Stimulated activated CD4-positive, alpha-beta T cell treated with anti-CD3 and anti-CD28 coated beads, Interleukin-1b, Interleukin-23, amount 100 ng/mL, for 4 hours (primary cell): ENCODE measurements at places on chromosomes 12 and 14.

- DNase-seq, result no peak
These were observed 38.9 kb downstream of the SLC8B1 start for GRCh38 chr12:113295886-113296556.

DNA sequence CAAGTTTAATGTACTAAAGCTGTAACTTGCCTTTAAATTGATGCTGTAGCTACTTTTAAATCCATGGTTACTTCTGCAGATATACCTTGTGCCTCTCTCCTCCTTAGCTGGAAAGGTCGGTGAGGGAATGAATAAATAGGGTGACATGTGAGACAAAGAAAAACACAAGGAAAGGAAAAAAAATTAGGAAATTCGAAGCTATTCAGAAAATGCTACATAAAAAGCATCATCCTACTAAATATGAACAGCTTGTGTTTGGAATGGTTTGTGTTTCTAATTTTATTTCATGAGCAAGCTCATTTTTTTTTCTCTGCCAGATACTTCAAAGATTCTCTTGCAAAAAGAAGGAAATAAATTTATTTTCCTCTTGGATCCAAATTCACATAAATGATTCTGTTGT lies 186.3 kb upstream of the NUDT4 start:
- no peak for DNase-seq

DNA sequence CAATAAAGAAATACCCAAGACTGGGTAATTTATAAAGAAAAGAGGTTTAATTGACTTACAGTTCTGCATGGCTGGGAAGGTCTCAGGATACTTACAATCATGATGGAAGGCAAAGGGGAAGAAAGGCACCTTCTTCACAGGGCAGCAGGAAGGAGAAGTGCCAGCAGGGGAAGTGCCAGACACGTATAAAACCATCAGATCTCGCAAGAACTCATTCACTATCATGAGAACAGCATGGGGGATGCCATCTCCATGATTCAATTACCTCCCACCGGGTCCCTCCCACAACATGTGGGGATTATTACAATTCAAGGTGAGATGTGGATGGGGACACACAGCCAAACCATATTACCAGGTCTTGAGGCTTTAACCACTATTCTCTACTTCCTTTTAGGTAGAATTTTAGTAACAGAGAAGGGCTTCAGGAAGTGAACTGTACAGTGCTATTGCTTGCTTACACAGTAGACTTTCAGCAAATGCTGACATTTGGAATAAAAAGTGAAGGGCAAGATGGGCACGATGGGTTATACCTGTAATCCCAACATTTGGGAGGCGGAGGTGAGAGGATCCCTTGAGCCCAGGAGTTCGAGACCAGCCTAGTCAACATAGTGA lies 40.8 kb upstream of the OR4E1 start:
- DNase-seq, result no peak

DNA sequence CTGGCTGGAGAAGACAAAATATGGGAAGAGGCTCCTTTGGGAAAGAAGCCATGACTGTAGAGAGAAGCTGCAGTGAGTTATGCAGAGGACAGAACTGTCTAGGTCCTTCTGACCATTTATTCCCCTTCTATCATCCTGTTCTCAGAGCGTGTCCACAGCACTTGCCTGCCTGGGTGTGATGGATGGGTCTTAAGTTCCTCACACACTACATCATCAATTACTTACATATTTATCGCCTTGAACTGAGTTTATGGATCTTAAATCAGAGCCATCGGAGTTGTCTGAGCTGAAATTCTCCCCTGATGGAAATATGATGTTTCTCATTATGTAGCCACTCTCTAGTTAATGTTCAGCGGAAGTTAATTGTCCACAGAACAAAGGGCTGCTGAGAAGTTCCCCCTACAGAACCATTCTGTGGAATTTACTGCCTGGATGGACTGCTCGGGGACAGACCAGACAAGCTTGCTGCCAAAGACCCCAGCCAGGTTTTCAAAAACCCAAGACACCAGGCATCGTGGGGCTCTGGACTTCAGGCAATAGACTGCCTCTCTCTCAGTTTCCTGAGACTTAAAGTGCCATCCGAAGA lies 232.5 kb upstream of the NOS1 start:
- DNase-seq, result no peak

- no peak for DNase-seq
These were observed 32.5 kb upstream of the LALBA start for GRCh38 chr12:48602192-48602989.

- DNase-seq, result no peak
These were observed 84.6 kb upstream of the CCDC196 start for GRCh38 chr14:66401449-66402095.

DNA sequence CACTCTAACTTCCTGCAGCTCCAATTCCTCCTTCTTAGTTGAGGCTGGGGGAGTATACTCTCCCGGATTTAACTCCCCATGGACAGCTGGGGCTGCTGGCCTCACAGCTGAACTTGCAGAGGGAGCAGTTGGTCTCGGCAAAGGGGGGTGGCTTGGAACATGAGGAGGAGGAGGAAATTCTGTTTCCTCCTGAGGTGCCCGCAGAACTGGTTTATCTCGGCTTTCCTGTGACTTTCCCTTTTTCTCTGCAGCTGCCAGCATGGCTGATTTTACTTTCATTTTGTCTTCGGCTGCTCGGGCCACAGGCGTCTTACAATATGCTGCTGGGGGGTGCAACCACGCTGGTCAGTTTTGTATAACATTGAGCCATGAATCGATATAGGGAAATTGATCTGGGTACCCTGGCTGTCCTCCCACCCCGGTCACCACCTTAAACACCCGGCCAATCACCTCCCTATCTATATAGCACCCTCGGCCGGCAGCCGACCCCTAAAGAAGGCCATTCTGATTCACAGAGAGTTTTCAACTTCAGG lies 1317.6 kb downstream of the TMEM121 start:
- DNase-seq, result no peak

DNA sequence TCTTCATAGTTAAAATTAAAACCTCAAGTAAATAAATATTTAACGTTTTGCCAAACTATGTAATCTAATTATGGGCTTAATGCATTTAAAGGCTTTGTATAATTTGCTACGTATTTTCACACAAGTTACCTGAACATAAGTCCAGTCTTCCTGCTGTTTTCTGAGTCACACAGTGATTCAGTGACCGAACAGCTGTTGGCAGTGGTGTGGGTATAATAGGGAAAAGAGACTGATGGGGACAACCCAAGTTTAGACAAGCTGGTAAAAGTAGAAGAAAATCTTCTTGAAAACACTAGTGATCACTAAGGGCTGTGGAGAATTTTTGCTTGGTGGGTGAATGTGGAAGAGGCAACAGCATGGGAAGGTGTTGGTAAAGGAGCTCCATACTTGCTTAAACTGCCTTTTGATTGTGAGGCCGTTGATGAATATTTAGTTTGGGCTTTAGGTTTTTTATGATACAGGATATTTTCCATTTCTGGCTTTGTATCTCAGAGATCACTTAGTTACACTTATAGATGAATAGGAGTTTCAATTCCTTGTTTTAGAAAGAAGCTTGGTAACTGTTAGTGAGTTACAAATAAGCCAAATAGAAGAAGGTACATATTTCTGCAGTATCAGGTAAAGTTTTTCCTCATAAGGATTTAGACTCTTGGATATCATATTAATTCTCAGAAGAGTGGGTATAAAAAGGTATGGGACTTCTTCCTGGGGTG lies 23.9 kb downstream of the LRRK2 start:
- DNase-seq, result no peak

DNA sequence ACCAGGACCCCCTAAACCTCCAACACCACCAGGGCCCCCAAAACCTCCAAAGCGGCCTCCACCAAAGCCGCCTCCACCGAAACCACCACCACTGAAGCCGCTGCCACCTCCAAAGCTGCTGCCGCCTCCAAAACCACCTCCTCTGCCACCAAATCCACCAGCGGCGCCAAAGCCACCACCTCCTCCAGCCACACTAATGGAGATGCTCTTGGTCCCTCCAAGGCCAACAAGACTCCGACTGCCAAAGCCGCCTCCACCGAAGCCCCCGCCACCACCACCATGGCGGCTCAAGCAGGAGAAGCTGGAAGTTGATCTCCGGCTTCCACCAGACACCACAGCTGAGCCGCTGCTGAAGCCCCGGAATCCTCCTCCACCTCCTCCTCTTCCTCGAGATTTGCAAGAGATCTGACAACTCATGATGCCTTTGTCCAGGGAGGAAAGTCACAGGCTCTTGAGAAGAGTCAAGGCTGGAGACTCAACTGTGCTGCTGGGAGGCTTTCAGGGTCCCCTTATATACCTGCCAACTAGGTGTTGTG lies at the start of gene KRT2:
Gene KRT2, minus strand, starts transcription at position 486 of the 536 bp plus-strand sequence. Its CDS starts 69 bp downstream, at position 417.
- DNase-seq, result no peak

- peak; percentile 31 for DNase-seq
These were observed 221.9 kb downstream of the PELI2 start for GRCh38 chr14:56339855-56340701.

DNA sequence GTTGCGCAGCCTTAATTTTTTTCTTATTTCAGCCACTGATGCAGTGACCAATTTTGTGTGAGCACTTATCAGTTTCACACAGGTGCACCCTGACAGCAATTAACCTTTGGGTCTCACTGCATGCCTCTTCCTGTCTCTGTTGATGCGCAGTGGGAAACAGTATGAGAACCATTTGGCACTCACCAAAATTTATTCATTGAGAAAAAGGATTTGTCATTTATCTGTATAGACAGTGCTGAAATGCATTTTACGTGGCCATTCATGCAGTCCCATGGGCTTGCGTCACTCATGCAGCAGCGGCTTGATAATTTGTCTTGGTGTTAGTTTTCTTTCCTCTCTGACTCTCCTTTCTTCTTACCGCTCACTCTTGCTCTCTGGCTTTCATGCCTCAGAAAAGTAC lies 157.5 kb downstream of the C12orf75 start:
- no peak for DNase-seq
